Activated CD4-positive, alpha-beta T cell treated with anti-CD3 and anti-CD28 coated beads for 1 hour (primary cell): ENCODE measurements at places on chromosomes 6 and 20.

- DNase-seq, result no peak
Observed at GRCh38 chr6:81979329-81979728, 226.8 kb upstream of the TENT5A start.

GRCh38 chr20:43842126-43843020 lies 72.3 kb upstream of the TOX2 start:
- no peak for DNase-seq

GRCh38 chr6:117326396-117326795 lies 61.0 kb downstream of the VGLL2 start:
- DNase-seq, result no peak

- no peak for DNase-seq
Observed at GRCh38 chr6:158766621-158767455, 52.3 kb downstream of the EZR start.

GRCh38 chr6:107308677-107309076 lies 150.7 kb downstream of the PDSS2 start:
- no peak for DNase-seq

GRCh38 chr6:118996289-118996820 lies 61.4 kb upstream of the MCM9 start:
- DNase-seq, result no peak

- no peak for DNase-seq
Observed at GRCh38 chr20:42100137-42100704, 482.0 kb upstream of the CHD6 start.

- no peak for DNase-seq
Observed at GRCh38 chr6:111468329-111469012, 14.5 kb downstream of the REV3L start.
